SJSA1 (cell line): ENCODE measurements at places on chromosomes 5 and 9. TPM values are rescaled to one million over a fixed set of nuclear protein-coding genes. Genes with fewer than 3 reads are reported as not detected.

The SLC27A6 gene
- 2.9 and 3.2 TPM in 2 replicates for total RNA-seq

The FIBCD1 gene
- 0.08 TPM in 1 of 2 replicates, not detected in the other for total RNA-seq

The RNF183 gene
- not detected in 2 replicates for total RNA-seq

The PCDHGB1 gene
- total RNA-seq, result 0.79 TPM in 1 of 2 replicates, not detected in the other

The PNPLA7 gene
- total RNA-seq, result 0.05 TPM in 1 of 2 replicates, not detected in the other
